ENCODE measurements at places on chromosomes 13 and 19.
A peak's percentile ranks its signal among the peaks of the same experiment; 100 is the strongest.

GRCh38 chr13:82323101-82323500 is 1559.2 kb downstream of the SLITRK1 start:
- DNase-seq: no peak

DNA sequence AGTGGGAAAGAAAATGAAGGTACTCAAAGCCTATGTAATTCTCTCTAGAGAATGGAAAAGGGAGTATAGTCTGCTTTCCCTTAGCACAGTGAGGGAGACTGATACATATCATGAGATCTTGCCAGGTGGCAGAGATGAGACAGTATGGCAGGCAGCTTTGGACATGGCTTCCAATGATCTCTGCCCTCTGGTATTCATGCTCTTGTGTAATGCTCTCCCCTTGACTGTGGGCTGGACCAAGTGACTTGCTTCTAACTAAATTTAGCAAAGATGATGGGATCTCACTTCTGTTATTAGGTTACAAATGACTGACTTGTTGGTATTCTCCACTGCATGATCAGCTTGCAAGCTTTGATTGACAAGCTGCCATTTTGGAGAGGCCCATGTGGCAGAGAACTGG is 10.2 kb downstream of the ZNF132 start:
- no peak for DNase-seq

DNA sequence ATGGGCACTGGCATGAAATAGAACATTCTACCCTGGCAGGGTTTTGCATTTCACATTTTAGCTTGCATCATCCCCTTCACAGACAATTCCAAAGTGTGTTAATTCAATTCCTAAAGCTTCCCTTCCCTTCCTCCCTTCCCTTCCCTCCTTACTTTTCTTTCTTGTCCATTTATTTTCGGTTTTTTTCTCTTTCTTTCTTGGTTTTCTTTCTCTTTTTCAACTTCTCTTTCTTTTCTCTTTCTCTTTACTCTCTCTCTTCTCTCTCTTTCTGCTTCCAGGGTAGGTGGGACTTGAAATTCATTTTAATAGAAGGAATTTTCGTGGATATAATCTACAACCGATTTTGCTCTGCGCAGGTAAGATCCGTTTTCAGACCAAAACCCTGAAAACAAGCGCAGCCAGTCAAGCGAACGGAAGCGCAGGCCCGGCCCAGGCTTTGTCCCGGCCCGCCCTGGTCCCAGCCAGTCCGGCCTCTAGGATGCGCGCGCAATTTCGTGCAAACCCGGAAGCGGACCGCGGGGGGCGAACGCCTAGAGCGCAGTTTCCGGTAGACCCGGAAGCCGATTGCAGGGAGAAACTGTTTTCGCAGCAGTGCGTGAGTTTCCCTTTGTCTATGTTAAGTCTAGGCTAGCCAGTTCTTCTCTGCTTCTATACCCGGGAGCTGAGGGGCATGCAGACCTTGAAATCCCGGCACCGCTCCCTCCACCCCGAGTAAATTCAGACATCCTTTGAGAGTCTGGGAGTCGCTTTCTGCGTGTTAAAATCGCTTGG is at the start of gene ZNF528:
Gene ZNF528, plus strand, starts transcription at position 540 of the 771 bp plus-strand sequence. CDS start 4,165 bp downstream, outside the sequence.
- peak; percentile 93 for DNase-seq

- no peak for DNase-seq
Measured at GRCh38 chr13:71830323-71830722, 36.7 kb downstream of the DACH1 start.

DNA sequence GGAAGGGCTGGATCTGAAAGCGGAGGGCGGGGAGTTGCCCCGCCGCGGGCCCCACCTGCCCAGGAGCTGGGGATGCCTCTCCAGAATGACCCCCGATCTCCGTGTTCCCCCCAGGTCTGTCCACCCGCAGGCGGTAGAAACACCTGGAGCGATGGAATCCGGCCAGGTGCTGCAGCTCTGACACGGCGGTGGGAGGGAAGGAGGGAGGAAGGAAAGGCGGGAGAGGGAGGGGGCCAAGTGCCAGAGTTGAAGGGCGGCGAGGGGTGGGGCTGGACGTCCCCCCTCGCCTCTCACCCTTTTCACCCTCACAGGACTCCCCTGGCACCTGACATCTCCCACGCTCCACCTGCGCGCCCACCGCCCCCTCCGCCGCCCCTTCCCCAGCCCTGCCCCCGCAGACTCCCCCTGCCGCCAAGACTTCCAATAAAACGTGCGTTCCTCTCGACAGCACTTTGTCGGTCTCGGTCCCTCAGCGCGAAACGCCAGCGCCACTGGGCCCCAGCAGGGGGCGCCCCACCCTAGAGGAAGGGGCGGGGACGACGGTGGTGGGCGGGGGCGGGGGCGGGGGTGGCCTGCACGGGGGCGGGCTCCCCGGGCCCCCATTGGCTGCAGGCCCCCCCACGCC is 337 bp upstream of the FXYD7 start:
- DNase-seq: peak; percentile 57

GRCh38 chr19:2261438-2262172 is 5.4 kb upstream of the JSRP1 start:
- no peak for DNase-seq

DNA sequence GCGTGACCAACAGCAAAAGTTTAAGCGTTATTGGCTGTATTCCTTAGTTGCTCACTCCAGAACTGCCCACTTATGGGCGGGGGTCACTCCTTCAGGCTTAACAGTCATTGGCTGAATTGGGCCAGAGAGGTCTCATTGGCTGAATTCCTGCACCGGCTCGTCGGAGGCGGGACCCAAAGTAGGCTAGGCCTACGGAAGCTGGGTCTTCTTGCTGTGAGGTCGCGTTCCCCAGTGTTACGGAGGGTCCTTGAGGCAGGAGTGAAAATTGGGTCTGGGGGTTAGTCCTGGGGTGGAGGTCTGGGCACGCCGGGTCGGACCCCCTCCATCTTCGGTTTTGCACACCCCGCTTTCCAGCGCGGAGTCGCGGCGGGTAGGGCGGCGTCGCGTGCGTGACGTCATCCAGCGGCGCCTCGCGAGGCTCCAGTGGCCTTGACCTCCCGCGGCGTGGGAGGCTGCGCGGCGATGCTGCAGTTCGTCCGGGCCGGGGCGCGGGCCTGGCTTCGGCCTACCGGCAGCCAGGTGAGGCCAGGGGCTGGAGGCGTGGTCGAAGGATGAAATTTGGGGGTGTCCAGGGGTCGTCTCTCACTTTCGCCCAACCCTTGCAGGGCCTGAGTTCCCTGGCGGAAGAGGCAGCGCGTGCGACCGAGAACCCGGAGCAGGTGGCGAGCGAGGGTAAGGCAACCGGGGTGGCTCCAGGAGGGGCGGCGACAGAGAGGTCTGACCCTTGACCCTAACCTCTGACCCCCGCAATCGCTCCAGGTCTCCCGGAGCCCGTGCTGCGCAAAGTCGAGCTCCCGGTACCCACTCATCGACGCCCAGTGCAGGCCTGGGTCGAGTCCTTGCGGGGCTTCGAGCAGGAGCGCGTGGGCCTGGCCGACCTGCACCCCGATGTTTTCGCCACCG is at the start of gene MRPL4:
Gene MRPL4, plus strand, starts transcription at position 423 of the 903 bp plus-strand sequence. Its CDS starts 40 bp downstream, at position 463.
- peak; percentile 88 for DNase-seq

DNA sequence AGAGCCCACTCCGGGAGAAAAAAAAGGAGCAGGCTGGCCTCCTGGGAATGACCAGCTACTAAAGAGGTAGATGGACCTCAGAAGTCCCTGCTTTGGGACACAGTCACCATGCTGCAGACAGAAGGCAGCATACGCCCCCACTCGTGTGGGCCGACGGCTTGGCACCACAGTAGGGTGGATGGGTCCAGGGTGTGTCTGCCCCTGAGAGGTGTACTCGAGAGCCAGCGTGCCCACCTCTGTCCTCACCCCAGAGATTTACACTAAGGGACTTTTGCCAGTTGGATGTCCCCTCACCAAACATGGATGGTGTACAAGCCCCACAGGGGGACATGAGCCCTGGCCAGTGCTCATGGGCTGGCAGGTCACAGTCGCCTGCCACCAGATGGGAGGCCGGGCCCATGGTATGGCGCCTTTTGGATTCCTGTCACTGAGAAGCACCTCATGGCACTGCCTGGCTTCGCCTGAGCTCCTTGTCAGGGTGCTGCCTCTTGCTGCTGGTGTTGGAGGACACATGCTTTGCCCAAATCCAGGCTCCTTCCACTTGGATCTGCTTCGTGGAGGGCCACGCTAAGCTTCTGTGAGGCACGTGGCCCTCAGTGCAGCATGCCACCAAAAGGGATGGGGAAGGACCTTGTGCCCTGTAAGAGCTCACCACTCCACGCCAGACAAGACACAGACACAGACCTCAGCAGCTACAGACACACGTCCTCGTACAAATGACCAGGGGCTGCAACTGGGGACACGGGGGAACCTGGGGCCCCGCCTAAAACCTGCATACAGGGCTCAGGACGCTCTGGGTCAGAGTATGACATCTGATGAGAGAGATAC is 13.3 kb upstream of the EPHX3 start:
- DNase-seq: no peak

DNA sequence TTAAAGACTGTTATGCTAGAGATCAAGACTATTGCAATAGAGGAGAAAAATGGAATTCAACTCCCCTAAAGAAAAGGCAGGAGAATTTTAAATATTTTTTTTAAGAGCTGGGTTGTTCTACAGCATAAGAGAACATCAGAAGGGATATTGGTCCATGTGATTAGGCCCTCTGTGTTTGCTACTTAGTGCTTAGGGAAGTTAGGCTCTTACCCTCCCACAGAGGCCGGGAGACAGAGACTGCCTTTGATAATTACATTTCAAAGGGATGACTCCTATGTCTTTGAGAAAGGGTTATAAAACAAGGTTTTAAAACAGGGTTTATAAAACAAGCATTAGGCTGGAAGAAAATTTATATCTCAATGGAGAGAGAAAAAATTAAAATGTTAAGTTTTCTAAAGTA is 1248.1 kb upstream of the PCDH20 start:
- no peak for DNase-seq

DNA sequence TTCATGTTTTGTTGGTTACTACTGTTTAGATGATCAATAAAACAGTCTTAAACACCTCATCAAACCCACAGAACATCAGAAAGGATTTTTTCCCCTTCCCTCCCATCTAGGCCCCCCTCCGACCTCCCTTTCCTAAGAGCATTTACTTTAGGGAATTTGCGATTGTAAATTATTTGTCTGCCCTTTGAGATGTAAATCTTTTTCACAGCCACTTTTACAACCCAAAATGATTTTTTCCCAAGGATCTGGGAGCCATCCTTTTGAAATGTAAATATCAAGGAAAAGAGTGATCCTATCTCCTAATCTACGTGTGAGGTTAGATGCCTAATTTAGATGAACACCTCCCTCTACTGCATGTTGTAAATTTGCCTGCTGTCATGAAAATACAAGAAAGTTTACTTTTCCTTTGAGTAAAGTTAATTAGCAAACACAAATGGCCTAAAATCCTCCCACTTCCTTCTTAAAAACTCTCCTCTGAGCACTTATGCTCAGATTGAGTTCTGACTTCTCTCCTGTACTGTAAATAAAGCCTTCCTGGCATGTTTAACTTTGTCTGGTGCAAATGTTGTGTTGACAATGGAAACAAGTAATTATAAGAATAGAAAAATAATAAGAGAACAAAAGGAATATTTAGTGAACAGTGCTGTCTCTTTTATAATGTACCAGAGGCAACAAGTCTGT is 1646.9 kb upstream of the SPRY2 start:
- no peak for DNase-seq

GRCh38 chr19:39951686-39952085 is 17.3 kb upstream of the FCGBP start:
- DNase-seq: no peak

GRCh38 chr13:94239135-94239534 is 240.3 kb downstream of the DCT start:
- no peak for DNase-seq

DNA sequence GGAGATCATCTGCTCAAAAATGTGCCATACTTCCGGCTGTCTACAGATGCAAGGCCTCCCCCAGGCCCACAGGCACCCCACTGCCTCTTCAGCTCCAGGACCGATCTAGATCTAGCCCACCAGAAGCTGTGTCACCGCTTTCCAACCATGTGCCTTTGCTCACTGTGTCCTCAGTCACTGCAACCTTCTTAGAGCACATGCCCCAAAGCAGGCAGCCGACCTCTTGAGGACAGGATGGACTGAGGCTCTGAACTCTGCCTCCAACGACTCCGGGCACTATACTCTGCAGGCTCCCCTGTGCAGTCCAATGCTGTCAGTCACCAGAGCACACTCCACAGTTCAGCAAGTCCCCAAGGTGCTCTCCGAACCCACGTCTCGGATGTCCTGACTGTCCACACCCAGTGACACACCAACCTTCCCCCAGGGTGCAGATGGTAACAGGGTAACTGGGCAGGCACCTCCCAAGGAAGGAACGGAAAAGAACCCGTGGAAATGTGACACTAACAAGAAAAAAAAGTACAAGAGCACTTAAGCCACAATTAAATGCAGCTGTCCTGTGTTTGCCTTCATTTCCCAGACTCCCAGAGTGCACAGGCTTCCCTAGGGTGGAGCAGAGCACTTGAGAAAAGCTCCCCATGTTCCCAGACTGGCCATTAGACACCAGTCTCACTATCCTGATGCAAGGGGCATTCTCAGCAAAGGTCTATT is 4.8 kb downstream of the STK24 start:
- DNase-seq: no peak

DNA sequence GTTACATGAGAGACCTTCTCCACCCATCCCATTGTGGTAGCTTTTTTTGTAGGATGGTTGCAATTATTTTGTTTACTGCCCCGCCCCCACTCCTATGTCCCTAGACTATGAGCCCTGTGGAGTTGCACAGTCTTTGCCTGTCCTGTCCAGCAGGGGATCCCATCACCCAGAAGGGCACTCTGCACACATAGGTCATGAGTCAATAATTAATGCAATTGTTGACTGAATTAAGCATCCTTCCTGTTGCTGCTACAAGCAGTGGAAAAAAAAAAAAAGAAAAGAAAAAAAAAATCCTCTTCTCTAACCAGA is 14.2 kb downstream of the C19orf81 start:
- no peak for DNase-seq

DNA sequence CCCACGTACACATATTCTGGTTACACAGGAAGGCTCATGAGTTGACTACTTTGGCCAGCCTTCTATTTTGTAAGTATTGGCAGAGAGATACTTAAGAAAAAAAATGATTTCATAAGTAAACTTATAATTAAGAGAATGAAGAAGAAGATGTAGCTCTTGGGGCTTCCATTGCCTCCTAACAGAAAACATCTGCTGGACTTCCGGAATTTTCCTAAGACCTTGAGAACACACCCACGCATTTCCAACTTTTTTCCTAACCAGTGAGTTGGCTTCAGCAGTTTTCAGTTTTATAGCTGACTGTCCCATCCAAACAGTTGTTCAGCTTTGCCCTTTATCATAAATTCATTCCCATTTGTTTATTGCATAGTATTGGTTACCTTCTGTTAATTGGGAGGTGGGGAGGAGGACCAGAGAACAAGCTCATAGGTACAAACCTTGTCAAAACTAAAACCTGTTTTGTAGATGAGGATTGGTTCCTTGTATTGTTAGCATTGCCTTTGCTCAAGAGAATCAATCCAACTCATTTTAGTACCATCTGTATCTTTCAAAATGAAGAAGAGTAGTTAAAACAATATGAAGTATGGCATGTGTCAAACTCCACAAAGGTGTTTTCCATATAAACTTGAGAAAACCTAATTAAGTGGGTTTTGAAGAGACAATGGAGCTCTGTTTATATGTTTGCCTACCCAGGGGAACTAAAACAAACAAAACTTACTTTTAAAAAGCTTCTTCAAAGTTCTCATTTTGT is 93.9 kb downstream of the COL4A2 start:
- no peak for DNase-seq

GRCh38 chr19:35673121-35673804 is 6.9 kb downstream of the UPK1A start:
- peak; percentile 15 for DNase-seq
